DND-41 (cell line): ENCODE measurements at places on chromosomes 2 and 18.

- peak; percentile 75 for DNase-seq
Observed at GRCh38 chr2:127637725-127638252, 8.2 kb upstream of the GPR17 start.

GRCh38 chr2:43055985-43056384 is 170.4 kb downstream of the ZFP36L2 start:
- no peak for DNase-seq

GRCh38 chr2:38400513-38400912 is 23.4 kb upstream of the ATL2 start:
- no peak for DNase-seq

DNA sequence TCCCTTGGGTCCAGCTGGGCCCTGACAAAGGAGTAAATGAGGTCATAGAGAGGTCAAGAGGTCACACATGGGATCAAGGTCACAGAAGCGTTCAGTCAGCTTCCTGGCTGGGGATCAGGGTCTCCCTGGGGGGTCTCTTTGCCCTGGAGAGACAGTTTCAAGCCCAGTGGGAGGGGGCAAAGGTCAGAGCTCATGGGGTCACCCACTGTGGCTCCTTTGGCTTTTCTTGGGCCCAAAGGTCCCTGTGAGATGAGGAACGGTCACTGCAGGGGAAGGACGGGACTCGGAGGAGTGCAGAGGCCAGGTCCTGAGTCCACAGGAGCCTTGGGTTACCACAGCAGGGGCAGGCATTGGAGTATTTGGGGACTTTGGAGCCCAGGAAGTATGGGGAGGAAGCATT is 30.7 kb upstream of the ANKRD62 start:
- DNase-seq: no peak

DNA sequence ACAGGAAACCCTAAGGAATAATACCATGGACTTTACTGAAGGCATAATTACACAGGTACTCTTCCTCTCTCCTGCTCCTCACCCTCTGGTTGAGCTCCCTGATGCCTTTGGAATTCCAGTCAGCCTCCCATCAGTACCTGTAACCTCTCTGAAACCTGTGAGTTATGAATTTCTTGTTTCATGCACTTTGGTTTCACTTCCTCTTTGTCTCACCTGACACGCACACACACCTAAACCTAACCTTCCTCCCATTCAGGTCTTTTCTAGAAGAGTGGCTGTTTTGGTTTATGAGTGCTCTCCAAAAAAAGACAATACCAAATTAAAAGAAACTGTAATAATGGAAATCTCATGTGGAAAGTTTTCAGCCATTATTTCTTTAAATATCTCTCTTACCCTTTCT is 451.3 kb upstream of the VWC2L start:
- no peak for DNase-seq

GRCh38 chr2:50582164-50582563 is 449.8 kb downstream of the NRXN1 start:
- DNase-seq: no peak
